ENCODE measurements at places on chromosomes 3 and 15.

DNA sequence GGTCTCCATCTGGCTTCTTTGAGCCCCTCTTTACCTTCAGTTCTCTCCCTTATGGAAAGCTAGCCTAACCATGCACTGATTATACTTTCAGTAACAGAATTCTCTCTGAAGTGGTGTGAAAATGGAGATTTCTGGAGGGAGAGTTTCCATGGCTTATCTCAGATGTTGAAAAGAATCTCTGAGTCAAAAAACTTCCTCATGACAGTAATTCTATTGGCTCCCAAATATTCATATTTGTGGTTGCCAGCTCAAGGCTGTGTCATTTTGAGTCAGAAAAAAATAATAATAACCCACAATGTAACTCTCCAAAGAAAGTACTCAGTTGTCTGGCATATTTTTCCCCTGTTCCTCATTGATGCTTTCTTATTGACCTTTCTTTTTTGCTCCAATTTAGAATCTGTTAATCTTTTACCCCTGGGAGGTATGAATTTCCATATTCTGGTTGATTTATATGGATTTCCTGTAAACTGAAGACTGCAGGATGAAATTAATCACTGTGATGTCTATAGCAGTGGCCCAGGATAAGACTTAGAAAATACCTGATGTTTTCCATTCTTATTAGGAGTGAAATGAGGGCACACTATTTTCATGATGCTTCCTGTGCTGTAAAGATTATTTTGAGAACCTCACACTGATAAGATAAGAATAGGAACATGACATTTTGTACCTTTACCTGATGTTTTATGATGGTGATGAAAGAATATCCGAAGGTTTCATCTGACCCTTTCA, 149.5 kb upstream of the EPHA3 start:
- DNase-seq: no peak

DNA sequence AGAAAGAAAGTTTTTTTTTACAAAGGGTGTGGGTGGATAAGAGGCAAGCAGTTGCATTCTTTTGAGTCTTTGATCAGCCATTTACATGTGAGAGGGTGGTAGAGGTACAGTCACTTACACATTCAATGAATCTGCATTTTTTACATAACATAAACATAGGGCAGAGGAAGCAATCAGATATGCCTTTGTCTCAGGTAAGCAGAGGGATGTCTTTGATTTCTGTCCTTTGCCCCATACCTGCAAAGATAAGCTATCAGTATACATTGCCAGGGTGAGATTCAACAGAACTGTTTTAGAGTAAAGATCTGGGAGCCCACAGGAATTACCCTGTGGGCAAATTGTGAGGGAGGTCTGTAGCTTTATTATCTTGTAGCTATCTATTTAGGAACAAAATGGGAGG, 5.4 kb upstream of the PPP1R2 start:
- no peak for DNase-seq

- no peak for DNase-seq
Observed at GRCh38 chr3:43540624-43541023, 81.2 kb downstream of the ANO10 start.

GRCh38 chr3:37272741-37273140, 98.4 kb upstream of the LRRFIP2 start:
- DNase-seq: no peak

GRCh38 chr15:45646220-45646619, 11.4 kb downstream of the SQOR start:
- DNase-seq: no peak

- no peak for DNase-seq
Observed at GRCh38 chr3:40341671-40342070, 32.2 kb downstream of the EIF1B start.

DNA sequence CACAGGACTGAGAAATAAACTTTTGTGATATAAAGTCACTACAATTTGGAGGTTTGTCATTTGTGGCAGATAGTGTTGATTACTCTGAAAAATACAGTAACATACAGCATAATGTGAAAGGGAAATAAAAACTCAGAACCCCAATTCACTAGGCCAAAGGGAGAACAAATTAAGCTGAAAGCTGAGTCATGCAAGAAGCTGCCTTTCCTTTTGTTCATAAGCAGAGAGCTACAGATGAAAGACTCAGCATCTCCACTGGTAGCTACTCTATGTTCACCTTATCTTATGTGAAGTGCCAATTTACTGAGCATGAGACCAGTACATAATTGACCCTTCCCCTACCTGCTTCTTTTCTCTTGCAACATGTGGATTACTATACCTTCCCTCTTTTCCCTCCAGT, 19.3 kb upstream of the SLTM start:
- DNase-seq: no peak

DNA sequence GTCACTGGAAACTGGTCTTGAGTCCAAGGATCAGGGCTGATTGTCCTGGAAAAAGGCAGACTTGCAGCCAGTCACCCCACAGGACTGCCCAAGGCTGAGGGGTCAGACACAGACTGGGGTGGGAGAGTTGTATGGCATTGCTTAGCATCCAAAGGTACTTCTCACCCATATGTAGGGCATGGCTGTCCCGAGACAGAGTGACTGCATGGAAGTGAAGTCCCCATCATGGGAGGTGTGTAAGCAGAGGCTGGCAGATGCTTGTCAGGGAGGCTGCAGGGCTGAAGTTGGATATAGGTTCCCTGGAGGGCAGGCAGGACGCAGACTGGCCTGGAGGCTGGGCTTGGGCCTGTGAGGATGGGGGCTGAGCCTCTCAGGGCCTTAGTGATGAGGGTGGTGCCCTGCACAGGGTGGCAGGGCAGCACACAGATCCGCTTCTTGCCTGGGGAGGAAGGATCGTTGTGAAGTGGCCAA, 31.1 kb downstream of the PSTPIP1 start:
- DNase-seq: no peak

DNA sequence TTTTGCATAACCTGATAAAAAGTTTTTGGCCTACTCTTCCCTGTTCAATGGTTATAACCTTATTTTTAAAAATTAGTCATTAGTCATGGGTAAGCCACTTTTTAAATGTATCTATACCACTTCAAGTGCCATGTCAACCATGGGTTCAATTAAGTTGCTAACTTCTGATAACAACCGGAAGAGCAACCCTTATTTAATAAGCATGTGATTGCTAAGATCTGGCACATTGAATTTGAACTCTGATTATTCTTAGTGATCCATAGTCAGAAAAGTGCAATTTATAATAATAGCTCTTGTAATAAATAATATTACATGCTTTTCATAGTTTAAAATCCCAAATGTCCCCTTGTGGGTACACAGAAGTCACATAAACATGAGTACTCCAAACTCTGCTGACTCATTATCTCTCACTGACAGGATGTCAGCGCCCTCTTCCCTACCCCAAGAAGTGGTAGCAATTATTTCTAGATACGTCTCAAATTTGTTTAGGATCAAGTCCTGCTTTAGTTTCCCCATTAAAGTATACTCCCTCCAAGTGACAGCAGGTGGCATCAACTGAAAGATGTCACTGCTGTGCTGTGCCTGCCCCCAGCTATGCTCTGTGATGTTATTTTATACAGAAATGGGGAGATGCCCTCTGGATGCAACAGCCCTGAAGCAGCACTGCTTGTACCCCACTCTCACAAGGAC, 18.6 kb downstream of the SAMD7 start:
- no peak for DNase-seq

DNA sequence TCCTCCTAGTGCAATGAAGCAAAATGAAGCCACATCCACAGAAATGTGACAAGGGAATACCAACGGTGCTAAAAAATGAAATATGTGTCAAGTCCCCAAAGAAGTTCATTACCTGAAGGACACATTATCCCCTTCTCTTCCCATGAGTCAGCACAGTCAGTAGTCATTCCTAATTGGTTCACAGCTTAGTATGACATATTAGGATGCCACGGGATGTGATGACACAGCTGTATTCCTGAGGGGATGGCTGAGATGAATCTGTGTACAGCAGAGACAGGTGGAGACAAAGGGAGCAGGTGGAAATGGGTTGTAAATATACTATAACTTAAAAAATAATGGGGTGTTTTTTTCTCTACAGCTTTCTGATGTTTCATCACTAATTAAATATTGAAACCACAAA, 273.4 kb downstream of the ARRDC4 start:
- DNase-seq: no peak

GRCh38 chr3:187706971-187707370, 4.6 kb upstream of the RTP2 start:
- no peak for DNase-seq

- DNase-seq: no peak
Observed at GRCh38 chr15:75145027-75145841, 56.4 kb upstream of the C15orf39 start.

DNA sequence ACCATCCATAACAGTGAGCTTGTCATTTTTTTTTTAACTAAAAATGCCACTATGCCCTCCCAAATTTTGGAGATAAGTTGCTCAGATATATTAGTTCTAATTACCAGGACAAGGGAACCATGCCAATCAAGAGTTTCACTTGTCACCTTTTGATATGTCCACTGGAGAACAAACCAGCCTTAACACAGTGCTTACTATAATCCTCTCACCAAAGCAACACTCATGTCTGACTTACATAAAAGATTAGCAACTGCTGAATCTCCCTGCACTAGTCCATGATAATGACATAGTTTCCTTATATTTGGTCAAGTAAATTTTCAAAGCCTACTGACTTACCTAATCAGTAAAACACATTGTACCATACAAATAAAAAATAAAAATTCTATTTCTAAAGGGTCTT, 44.4 kb downstream of the TTBK2 start:
- no peak for DNase-seq

DNA sequence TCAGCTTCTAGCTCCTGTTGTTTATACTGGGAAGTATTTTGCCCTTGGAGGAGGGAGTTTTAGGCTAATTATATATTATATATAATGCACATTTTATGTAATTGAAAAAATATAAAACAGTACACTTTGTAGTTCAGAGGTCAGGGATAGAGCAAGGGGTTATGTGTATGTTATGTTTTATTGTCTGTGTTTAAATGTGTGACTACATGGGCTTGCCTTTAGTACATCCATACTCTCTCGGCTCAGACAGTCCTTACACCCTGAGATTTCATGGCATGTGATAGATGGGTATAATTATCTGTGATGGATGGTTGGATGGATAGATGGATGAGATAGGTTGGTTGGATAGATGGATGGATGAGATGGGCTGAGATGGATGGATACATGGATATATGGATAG, 17.4 kb upstream of the ST3GAL6 start:
- no peak for DNase-seq

DNA sequence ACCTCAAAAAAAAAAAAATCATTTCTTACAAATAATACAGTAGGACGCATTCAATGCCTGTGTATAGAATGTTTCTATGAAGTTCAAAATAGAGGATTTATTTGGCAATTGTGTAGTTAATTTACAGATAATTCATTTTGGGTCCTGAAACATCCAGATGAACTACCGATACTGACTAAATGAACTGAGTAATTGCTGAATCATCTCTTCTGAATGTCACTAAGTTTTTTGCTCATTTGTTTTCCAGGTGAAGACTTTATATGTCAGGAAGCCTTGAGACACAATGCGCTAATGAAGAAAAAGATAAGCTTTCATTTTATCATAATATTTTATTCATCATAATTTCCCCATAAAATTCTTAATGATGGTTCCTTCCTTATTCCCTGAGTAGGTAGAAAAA, 39.7 kb downstream of the PCOLCE2 start:
- no peak for DNase-seq

- no peak for DNase-seq
Observed at GRCh38 chr3:183527428-183528379, 27.8 kb downstream of the KLHL6 start.

- DNase-seq: no peak
Observed at GRCh38 chr15:89196994-89197393, 24.4 kb downstream of the RLBP1 start.

DNA sequence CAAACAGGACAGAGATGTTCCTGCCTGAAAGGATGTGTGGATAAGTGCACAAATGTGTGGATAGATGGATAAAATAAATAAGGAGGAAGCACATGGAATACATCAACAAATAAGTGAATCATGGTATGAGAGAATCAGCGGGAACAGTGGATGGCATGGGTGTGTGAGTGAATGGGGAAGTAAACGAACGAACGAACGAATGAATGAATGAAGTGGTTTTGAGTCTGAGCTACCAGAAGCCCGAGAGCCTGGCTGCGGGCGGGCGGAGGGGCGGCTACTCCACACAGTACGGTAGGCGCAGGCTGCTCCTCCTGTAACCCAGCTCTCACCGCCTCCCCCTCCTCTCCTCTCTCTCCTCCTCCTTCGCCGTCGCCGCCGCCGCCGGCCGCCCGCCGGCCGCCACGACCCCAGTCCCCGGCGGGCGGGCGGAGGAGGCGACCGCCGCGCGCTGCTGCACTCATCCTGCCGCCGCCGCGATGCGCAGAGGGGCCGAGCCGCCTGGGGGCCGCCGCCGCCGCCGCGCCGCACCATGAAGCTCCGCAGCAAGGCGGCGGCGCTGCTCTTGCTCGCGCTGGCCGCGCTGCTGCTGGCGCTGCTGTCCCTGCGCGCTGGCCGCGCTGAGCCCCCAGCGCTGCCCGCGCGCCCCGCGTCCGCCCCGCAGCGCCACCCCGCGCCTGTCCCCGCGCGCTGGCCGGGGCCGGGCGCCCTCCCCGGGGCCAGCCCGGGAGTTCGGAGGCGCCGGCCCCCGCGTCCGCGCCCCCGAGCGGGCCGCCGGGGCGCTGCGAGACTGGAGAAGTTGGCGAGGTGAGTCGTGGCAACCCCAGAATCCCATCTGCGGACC, at the start of gene GXYLT2:
GXYLT2 (plus strand) TSS at position 342 of the 841 bp plus-strand sequence; CDS start at position 530, 188 bp downstream.
- DNase-seq: peak; percentile 7

- DNase-seq: no peak
Observed at GRCh38 chr3:122943828-122944190, 83.8 kb downstream of the SEMA5B start.

DNA sequence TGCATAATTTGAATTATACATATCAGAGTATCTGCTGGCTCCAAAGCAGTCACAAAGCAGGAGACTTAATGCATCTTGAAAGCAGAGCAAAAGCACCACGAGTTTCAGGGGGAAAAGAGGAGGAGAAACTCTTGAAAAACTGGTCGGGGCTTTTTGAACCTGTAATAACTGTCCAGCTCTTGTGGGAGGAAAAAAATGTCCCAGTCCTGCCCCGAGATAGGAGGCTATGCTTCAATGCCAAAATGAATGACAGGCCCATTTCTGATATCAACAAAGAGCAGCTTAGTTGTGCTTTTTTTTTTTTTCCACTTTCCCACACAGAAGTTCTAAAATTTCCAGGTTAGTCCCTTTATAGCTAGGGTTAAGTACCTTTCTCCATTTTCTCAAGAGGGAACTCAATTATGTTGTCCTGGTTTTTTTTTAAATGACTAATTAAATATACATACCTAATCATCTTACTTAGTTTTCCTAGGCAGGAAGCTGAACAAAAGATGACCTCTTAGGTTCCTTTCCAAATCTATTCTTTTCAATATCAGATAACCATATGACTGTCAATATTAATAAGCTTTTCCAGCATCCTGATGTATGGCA, 120.2 kb downstream of the TFDP2 start:
- no peak for DNase-seq
